Stimulated activated CD4-positive, alpha-beta T cell treated with anti-CD3 and anti-CD28 coated beads, Interleukin-4, amount 100 ng/mL, for 4 hours (primary cell): ENCODE measurements at places on chromosomes 3 and 15.

- no peak for DNase-seq
Observed at GRCh38 chr3:122299215-122299614, 25.8 kb upstream of the CSTA start.

- DNase-seq = no peak
Observed at GRCh38 chr15:65254356-65254755, 32.3 kb downstream of the PARP16 start.

- no peak for DNase-seq
Observed at GRCh38 chr3:185927501-185928200, 10.2 kb downstream of the TRA2B start.

DNA sequence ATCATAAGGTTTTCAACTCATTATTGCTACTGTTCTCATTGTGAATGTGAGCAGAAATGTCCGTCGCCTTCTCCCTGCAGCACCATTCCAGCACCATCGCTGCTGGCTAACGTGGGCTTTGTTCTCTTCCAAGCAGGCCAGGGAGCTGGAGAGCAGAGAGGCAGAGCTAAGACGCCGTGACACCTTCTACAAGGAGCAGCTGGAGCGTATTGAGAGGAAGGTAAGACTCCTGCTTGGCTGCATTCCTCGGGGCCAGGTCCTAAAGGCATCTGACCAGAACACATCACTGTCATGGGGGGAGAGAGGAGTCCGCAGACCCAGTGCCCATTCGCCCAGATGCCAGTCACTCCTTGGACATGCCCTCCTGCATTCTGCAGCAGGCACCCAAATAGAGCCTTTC lies 130.4 kb upstream of the PLXNA1 start:
- DNase-seq = no peak

DNA sequence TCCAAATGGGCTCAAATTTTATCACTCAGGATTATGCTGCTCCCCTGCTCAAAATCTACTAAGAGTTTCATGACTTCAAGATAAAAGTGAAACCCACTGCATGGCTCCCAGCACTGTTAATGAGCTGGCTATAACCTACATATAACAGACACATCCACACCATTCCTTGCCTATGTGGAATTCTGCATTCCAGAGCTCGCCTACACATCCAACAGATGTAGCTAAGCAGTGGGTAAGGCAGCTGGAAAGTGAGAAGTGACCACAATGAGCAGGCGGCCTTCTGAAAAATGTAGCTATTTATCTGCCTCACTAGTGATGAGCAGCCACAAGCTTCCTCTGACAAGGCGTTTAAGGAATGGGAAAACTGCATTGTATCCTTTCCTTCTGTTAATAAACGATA lies 92.0 kb upstream of the TRIM42 start:
- DNase-seq = no peak

- no peak for DNase-seq
Observed at GRCh38 chr15:90200534-90201129, 498 bp upstream of the SEMA4B start.

- DNase-seq = no peak
Observed at GRCh38 chr15:32718227-32718820, 520 bp downstream of the GREM1 start.

DNA sequence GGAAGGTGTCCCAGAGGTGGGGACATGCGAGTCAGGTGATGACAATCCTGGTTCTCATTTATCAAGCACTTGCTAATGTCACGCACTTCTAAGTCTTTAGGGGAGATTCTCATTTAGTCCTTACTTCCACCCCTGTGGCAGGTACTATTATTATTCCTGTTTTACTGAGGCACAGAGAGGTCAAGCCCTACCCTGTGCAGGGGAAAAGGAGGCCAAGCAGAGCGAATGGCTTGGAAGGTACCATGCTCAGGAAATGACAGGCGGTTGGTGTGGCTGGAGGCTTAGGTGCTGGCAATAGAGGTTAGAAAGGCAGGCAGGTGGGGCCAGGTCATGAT lies 268.9 kb downstream of the UACA start:
- no peak for DNase-seq

DNA sequence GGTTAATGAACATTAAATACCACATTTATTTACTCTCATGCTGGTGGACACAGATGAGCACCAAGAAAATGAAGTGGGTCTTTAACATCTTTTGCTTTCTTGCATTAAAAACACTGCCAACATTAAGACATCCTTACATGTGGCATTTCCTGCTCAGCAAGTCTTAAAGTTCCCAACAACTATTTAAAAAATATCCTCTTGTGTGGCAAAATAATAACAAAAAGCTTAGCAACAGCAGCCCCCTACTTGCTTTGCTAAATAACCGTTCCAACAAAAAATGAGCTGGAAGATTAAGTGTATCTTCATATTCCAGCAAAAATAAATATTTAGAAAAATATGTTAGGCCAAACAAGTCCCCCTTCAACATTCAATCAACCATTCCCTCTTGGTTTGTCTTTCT lies 93.1 kb downstream of the SUCLG2 start:
- no peak for DNase-seq

GRCh38 chr3:155420881-155421486 lies 127.5 kb upstream of the STRIT1 start:
- no peak for DNase-seq

DNA sequence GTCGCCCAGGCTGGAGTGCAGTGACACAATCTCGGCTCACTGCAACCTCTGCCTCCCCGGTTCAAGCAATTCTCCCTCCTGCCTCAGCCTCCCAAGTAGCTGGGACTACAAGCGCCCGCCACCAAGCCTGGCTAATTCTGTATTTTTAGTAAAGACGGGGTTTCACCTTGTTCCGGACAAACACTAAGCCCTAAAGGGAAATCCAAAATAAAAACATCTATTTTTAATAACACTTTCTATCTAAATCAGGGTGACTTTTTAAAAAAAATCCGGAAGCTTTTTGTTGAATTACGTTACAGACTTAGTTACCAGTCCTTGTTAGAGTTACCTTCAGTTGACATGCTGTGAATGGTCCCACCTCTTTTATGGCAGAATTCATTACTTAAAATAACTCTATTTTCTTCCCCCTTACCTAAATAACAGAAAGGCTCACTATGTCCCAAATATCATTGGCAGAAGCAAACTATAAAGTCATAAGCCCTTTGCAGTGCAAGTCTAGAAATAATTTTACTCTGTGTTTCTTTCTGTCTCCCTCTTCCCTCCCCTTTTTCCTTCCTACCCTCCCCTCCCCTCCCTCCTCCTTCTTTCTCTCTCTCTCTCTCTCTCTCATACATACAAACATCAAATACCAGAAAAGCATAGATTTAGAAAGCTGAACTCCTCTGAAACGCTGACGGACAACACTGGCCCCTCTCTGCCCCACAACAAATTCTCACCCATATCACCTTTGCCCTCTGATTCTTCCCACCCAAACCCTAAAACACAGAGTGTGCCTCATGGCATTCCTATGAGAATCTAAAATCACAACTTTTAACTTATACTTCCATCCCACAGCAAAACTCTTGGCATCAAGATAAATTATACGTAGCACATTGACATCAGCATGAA lies 18.3 kb downstream of the THBS1 start:
- no peak for DNase-seq

DNA sequence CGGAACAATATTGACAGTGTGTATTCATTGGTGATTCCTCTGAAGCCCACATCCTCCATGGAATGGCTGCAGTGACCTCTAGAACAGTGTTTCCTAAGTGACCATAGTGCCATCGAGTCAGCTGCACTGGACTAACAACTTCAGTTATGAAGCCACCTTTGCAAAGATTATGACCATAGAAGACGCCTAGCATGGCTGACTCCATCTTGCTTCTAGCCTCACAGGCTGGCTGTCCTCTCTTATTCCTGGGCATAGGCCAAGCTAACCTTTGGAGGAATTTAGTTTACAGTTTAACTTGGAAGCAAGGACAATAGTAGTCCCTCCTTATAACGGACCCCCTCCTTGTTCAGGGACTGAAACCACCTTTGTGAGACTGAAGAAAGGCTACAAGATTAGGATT lies 37.3 kb upstream of the OSBPL11 start:
- no peak for DNase-seq

DNA sequence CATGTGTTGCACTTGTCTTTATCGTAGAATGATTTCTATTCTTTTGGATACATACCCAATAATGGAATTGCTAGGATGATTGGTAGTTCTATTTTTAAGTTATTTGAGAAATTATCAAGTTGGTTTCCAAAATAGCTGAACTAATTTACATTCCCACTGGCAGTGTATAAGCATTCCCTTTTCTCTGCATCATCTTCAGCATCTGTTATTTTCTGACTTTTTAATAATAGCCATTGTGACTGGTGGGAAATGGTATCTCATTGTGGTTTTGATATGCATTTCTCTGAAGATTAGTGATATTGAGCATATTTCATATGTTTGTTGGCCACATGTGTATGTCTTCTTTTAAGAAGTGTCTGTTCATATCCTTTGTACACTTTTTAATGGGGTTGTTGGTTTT lies 81.7 kb upstream of the NUDT16 start:
- no peak for DNase-seq

DNA sequence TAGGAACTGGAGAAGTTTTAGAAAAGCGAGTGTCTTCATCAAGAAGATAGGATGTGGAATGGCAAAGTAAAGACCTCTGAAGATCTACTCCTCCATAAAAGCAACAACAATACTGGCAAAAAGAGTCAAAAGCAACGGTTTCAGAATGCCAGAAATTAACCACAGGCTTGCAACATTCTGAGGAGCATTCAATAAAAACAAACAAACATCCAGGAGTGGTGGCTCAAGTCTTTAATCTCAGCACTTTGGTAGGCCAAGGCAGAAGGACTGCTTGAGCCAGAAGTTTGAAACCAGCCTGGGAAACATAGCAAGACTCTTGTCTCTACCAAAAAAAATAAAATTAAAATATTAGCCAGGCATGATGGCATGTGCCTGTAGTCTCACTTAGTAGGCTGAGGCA lies 143.2 kb upstream of the HACD2 start:
- DNase-seq = no peak

DNA sequence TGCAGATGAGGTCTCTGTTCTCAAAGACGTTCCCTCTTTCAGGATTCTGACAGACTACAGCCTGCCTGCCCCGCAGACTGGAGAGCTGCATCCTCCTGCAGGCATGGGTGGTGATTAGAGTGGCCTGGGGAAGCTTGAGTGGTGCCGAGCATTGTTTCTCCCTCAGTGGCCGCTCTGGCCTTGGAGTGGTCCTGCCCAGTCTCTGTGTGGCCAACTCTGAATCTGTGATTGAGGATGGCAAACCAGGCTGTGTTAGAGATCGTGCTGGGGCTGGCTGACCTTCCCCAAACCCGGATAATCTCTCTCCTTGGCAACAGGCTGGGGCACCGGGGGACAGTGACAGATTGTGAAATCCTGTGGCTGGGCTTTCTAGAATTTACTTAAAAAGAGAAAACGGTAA lies 11.0 kb upstream of the ADCY5 start:
- DNase-seq = no peak

- no peak for DNase-seq
Observed at GRCh38 chr15:28875461-28876000, 10.2 kb upstream of the APBA2 start.

DNA sequence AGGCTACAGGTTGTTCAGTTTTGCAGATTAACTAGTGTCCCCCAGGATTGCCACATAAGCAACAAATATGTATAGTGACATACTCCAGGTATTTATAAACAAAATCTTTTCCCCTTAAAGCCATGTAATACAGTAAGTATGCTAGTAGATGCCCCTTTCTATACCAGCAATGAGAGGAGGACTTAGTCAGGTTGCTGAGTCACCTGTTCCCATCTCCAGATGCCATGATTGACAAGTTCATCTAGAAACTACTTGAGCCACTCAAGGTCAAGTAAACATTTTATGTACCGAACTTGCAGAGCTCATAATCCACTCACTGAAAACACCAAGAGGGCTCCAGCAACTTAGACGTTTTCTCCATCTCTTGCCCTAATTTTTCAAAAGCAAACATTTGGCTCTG lies 18.2 kb downstream of the SLC9A9 start:
- no peak for DNase-seq

- DNase-seq = no peak
Observed at GRCh38 chr3:42194943-42195510, 71.0 kb downstream of the CCK start.

- DNase-seq = no peak
Observed at GRCh38 chr3:101262393-101263240, 57.8 kb downstream of the IMPG2 start.

DNA sequence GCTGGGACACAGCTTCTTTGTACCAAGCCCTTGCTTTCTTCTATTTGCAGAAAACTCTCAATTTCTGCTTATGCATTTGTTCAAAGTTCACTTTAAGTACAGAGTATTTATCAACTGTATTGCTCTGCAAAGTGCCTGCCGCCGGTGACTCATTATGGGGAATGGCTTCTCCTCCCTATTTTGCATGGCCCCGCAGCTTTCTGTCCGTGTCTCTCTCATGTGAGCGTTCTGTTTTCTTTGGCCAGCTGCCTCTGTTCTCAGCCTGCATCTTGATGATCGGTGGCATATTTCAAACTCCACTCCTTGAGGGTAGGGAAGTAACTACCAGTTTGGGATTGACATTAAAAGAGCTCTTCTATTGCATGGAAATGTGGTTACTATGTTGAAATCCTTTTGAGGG lies 28.6 kb upstream of the ST8SIA2 start:
- no peak for DNase-seq

DNA sequence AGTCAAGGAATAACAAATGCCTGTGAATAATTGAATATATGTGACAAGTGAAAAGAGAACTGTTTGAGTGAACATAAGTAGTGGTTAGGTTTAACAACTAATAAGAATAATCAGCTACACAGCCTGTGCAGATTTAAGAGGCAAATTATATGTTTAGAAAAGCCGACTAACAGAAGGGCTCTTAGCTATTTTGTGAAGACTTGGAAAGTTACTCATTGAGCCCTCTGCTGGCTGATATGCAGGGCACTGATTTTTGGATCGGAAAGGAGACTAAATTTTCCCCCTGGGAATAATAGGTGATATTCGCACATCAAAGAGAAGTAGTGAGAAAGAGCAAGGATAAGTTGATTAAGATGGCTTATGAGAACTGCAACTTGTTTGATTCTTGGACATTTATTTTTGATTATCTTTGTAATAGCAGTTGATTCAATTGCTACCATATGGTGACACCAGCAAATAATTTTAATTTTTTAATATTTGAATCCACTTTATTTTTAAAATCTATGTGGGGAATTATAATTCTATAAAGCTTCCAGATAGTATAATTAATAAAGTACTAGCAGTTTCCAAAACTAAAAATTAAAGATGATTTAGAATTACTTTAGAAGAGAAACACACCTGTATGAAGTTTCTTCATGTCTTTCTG lies 156.2 kb downstream of the NLGN1 start:
- no peak for DNase-seq

GRCh38 chr3:141392897-141393734 lies 24.8 kb downstream of the ZBTB38 start:
- DNase-seq = no peak
